ENCODE measurements at places on chromosomes 4 and X.

DNA sequence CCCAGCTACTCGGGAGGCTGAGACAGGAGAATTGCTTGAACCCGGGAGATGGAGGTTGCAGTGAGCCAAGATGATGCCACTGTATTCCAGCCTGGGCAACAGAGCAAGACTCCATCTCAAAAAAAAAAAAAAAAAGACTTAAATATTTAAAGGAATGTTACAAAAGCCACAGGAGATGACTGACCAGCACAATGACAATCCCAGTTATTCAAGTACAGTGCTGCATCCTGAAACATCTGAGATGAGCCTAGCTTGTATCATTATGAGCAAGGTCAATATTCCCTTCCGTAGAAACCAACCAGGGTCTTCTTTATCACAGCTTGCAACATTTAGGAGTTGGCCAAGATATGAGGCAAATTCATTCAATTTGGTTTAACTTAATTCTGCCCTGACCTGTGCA, 38.6 kb downstream of the LNX1 start:
- no peak for DNase-seq

DNA sequence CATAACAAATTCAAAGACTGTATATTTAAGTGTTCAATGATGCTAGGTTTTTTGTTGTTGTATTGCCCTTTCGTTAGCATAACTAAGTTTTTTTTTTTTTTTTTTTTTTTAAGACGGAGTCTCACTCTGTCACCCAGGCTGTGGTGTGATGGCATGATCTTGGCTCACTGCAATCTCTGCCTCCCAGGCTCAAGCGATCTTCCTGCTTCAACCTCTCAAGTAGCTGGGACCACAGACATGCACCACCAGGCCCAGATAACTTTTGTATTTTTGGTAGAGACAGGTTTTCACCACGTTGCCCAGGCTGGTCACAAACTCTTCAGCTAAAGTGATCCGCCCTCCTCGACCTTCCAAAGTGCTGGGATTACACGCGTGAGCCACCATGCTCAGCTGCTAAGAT, 7.0 kb downstream of the SH3BGRL start:
- no peak for DNase-seq

GRCh38 chrX:91434351-91435168, at the start of gene PABPC5:
TSS of gene PABPC5 (plus strand) at chrX:91434839. CDS start at chrX:91435578, 739 bp downstream.
- DNase-seq = no peak

DNA sequence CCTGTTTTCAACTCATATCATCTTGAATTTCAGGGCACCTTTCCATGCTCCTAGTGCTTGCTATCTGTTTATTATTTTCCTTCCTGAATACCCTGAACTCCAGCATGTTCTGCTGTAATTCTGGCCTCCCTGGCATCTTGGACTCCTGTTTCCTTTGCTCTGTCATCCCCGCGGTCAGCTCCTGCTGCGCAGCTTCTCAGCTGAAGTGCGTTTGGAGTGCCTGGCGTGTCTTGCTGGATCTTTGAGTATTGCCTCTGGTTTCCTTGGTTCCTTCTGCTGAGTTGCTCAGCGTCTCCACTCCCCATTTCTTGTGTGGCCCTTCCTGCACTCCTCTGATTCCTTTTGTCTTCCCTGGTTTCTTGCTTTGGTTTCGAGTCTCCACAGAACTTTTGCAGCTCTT, 84.4 kb downstream of the HTT start:
- no peak for DNase-seq

GRCh38 chrX:153764786-153765137, 713 bp downstream of the PLXNB3 start:
- DNase-seq = no peak

DNA sequence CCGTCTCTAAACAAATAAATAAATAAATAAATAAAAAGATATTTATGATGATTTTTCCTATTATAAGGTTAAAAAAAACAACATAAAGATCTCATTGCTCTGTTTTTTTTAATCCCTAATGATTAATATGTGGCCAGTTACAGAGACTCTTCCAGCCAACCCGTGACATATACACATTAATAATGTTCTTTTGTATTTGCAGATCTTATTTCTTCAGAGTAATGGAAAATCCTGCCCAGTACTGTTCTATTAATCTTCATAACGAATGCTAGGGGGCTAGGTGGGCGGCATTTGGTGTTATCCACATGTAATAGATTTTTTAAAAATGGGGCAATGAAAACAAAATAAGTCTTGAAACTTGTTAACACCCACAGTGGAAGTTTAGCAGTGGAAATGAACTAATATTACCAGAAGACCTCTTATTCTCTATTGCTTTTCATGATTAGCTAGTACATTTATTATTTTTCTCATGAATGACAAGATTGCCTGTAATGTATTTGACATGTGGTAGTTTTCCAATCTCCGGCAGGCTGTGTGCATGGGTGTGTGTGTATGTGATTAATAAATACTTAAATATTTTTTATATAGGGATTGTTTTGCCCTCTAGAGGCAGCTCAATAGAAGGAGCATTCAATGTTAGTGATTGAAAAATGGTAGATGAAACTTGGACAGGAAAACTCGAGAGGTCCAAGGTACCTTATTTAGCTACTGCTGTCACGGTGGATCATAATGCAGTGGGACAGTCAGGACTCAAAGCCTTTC, 457.4 kb downstream of the IL1RAPL1 start:
- DNase-seq = no peak

DNA sequence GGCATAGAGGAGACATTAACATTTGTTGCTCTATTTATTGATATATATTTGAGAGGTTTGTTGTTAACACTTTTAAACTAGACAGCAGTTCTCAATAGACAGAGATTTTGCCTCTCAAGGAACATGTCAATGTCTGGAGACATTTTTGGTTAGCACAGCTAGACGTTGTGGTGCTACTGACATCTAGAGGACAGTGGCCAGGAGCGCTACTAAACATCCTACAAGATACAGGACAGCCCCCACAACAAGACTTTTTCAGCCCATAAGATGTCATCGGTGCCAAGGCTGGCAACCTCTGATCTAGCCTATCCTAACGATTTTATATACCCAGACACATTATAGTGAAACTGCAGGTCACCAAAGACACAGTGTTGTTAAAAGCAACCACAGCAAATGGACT, 18.4 kb upstream of the CTSO start:
- DNase-seq = no peak

- no peak for DNase-seq
These were observed 147.5 kb downstream of the INPP4B start for GRCh38 chr4:142698552-142698951.

DNA sequence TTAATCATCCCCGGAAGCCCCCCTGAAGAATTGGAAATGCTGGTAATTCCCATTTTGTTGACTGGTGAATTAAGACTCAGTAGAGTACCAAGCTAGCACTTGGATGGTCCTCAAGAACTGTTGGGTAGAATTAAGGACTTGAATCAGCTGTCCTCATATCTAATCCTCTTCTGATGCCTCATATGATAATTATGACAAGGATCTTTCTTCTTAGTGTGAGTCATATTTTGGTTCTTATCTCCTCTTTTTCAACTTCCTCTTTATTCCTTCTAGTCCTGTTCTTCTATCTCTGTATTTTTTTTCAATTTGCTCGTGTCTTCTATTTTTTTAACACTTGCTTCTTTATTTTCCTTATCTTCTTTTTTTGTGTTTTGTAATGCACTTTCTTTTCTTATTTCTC, 206.3 kb upstream of the ANXA3 start:
- DNase-seq = no peak

DNA sequence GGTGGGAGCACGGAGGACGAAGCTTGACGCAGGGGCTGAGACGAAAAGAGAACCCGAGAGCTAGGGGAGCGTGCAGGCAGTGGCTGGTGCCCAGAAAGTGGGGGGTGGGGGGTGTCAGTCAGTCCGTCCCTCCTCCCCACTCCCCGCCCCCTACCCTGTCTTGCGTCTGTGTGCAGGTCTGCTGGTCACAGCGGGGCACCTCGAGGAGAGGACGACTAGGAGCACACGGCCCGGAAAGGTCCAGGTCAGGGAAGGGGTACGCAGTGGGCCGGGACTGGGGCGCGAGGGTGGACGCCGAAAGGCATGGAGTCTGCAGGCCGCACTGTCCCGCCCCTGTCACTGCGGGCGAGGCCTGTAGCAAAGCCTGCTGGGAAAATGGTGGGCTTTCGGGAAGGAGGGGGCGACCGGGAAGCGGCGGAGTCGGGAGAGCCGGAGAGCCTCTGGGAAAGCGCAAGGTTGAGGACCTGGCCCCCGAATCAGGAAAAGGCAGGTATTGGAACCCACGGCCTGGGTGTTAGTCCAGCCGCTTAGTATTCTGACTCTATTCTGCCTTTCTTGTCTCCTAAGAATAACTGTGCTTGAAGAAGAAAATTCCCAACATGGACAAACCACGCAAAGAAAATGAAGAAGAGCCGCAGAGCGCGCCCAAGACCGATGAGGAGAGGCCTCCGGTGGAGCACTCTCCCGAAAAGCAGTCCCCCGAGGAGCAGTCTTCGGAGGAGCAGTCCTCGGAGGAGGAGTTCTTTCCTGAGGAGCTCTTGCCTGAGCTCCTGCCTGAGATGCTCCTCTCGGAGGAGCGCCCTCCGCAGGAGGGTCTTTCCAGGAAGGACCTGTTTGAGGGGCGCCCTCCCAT, 769 bp downstream of the TCEAL1 start:
- no peak for DNase-seq

- DNase-seq = no peak
These were observed 36.5 kb downstream of the SH3RF1 start for GRCh38 chr4:169234137-169234855.

GRCh38 chr4:102493794-102494193, 7.4 kb upstream of the NFKB1 start:
- DNase-seq = no peak

GRCh38 chr4:48307528-48307927, 33.8 kb upstream of the SLAIN2 start:
- DNase-seq = no peak

DNA sequence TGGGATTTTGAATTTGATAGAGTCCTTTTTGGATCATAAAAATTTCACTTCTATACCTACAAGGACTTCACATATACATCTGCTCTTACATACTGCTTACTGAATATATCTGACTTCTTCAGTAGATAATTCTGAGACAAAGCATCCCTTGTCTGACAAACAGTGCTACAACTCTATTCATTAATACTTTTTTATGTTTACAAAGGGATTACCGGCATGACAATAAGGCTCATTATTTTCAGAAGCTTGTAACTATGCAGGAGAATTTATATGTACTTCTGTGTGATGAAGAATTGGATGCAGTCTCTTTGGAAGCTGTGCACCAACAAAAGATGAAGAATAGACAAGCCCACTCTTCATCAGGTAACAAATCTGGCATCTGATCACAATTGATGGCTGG, 1070.3 kb downstream of the STIM2 start:
- no peak for DNase-seq

GRCh38 chrX:102976793-102977495, 39.9 kb downstream of the RAB40AL start:
- DNase-seq = no peak

DNA sequence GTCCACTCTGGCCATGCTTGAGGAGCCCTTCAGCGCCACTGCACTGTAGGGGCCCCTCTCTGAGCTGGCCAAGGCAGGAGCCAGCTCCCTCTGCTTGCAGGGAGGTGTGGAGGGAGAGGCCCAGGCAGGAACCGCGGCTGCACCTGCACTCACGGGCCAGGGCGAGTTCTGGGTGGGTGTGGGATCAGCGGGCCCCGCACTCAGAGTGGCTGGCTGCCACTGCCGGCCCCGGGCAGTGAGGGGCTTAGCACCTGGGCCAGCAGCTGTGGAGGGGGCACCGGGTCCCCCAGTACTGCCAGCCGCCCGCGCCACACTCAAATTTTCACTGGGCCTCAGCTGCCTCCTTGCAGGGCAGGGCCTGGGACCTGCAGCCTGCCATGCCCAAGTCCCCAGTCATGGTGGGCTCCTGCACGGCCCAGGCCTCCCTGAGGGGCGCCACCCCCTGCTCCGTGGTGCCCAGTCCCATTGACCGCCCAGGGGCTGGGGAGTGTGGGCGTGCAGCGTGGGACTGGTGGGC, 347.2 kb upstream of the SPOCK3 start:
- no peak for DNase-seq

- no peak for DNase-seq
These were observed 33.6 kb downstream of the IRF2 start for GRCh38 chr4:184440595-184441358.

- DNase-seq = no peak
These were observed 11.1 kb downstream of the FABP2 start for GRCh38 chr4:119310826-119311225.

DNA sequence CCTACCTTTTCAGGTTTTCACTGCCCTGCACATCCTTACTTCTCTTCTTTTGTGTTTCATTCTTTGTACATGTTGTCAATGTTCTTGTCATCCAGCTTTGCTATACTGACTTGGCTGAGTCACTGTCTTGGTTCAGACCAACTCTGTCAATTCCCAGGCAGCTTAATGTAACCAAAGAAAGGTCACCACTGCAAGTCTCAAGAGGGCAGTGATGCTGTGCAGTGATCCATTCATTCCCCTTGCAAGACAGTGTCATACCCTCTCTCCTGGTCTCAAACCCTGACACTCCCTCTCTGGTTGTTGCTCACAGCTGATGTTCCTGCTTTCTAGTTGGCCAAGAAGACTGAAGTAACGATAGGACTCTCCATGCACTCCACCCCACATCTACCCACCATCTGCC, 17.5 kb downstream of the RAB39B start:
- DNase-seq = no peak

GRCh38 chrX:77415161-77415560, 32.0 kb upstream of the FGF16 start:
- no peak for DNase-seq

- DNase-seq = no peak
These were observed 25.6 kb downstream of the ELF4 start for GRCh38 chrX:130084631-130085237.

- DNase-seq = no peak
These were observed 43.5 kb downstream of the CLOCK start for GRCh38 chr4:55503169-55503568.

GRCh38 chrX:12798601-12799000, 7.4 kb downstream of the PRPS2 start:
- no peak for DNase-seq

DNA sequence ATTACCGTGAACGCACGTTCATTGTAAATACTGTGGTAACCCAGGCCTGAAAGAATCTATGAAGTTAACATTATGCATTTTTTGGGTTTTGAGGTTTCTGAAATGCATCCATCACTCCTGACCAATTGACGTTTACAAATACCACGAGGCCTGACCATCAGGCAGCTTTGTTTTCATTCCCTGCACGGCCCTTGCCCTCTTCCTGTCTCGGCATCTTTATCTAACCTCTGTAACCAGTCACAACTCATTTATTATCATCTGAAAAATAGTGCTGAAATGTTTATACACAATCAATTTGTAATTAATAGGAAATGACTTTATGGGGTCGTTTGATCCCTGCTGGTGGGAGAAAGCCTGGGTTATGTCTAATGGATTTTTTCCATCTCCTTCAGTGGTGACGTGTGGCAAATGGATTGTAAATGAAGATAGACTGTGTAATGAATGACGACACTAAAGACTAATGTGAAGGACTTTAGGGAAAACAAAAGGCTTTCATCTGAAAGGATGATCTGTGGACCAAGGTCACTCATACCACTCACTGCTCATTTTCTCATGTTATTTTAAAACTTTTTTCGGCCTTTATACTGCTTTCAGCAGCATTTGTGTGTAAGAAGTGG, 102.7 kb upstream of the SORBS2 start:
- no peak for DNase-seq

GRCh38 chr4:149187726-149188125, 627.9 kb downstream of the IQCM start:
- no peak for DNase-seq
